ENCODE measurements at places on chromosomes 7 and 10. TPM values are rescaled to one million over a fixed set of nuclear protein-coding genes. Genes with fewer than 3 reads are reported as not detected.

KCNMA1 gene
- 71.4 TPM for total RNA-seq

CYP2W1 gene
- total RNA-seq, result not detected

INMT gene
- total RNA-seq, result not detected

ADARB2 gene
- not detected for total RNA-seq

STAG3 gene
- total RNA-seq, result 0.40 TPM

OR6B1 gene
- not detected for total RNA-seq

CALHM1 gene
- not detected for total RNA-seq

ACBD7 gene
- 0.71 TPM for total RNA-seq

EMX2 gene
- not detected for total RNA-seq

EFCAB10 gene
- 2.9 TPM for total RNA-seq

CTNNA3 gene
- total RNA-seq, result not detected

C10orf67 gene
- not detected for total RNA-seq

C7orf33 gene
- total RNA-seq, result not detected

PIK3CG gene
- total RNA-seq, result not detected

NPM3 gene
- 110 TPM for total RNA-seq

PNLIPRP3 gene
- total RNA-seq, result not detected

CPA1 gene
- not detected for total RNA-seq

HOXA4 gene
- 1.5 TPM for total RNA-seq

TLX1 gene
- total RNA-seq, result not detected

SMO gene
- 18.4 TPM for total RNA-seq

TEX36 gene
- total RNA-seq, result not detected

OR2A5 gene
- not detected for total RNA-seq

CYP2E1 gene
- total RNA-seq, result 0.35 TPM

All from A549 treated with ZK216348 at 1 μM for 4 hours (cell line).